Activated naive CD4-positive, alpha-beta T cell treated with anti-CD3 and anti-CD28 coated beads, Interleukin-2, amount 50 U/mL, for 72 hours (primary cell): ENCODE measurements at places on chromosomes 11 and 22.

DNA sequence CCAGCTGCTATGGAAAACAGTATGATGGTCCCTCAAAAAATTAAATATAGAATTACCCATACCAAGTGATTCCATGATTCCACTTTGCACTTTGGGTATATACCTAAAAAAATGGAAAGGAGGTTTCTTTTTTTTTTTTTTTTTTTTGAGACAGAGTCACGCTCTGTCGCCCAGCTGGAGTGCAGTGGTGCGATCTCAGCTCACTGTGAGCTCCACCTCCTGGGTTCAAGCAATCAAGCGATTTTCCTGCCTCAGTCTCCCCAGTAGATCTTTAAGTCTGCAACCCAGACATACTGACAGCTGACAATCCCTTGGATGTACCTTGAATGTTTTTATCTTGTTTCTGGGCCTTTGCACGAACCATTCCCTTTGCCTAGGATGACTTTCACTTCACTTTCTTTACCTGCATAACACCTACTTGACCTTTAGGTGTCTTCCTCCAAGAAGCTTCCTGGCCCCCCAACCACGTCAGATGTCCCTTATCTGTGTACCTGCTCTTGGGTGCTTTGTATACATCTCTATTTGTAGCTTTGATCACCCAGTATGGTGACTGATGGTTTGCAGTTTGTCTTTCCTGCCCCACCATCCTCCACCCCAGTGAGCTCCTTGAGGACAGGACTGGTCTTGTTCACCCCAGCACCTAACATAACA, 11.6 kb downstream of the UCP3 start:
- no peak for DNase-seq

DNA sequence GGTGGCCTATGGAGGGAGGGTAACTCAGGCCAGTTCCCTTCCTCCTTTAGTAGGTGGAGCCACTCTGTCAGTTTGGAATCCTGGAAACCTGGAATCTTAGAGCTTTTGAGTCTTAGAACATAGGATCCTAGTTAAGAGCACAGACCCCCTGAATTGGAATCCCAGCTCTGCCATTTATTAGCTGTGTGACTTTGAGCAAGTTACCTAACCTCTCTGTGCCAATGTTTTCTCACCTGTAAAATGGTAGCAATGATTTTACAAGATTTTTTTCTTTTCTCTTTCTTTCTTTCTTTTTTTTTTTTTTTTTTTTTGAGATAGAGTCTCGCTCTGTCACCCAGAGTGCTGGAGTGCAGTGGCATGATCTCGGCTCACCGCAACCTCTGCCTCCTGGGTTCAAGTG, 17.1 kb upstream of the CACNA1I start:
- DNase-seq: no peak

DNA sequence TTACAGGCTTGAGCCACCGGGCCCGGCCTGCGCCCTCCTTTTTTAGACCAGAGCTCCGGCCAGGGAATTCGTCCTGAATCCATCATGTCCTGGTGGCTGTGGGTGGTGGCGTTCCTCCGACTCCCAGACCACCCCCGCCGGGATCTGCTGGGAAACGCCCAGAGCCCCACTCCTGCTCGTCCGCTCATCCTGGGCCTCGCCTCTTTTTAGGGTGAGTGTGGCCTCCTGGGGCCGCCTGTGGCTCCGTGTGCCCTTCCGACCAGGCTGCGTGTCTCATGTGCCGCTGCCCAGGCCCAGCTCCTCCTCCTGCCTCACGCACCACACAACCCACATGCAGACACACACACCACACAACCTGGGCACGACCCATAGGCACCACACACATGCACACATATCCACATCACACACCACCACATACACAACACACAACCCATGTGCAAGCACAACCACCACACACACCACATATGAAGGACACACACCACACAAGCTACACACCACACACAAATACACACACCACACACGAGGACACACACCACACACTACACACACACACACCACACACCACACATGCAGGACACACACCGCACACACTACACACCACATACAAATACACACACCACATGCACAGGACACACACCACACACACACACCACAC, 946.2 kb downstream of the BRD1 start:
- no peak for DNase-seq

GRCh38 chr11:14111496-14111895, 149.0 kb downstream of the SPON1 start:
- DNase-seq: no peak

DNA sequence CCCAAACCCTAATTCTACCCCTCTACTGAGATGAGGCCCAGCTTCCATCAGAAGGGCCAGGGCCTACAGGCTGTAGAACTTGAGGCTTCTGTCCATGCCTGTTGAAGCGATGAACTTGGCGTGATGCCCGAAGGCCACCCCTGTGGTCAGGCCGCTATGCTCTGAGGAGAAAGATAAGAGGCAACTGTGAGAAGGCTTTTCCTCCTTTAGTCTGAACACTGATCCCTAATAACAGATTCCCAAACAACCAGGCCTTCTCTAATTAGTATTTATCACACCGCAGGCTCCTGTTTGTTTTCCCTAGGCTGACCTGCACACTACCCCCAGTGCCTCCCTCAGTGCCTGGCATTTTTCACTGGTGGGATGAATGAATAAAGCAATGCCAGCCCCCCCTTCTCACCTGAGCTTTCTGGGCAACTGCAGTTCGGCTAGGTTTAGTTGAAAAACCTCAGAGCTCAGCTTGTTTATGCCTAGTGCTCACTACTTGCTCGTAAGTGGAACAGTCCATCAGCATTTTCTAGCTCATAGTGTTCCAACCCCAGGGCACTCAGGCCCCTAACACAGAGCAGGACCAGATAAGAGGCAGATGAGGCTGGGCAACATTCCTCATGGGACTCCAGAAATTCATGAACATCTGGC, 15.2 kb downstream of the PRPF19 start:
- no peak for DNase-seq

- no peak for DNase-seq
Observed at GRCh38 chr11:61950035-61950547, at the start of gene BEST1. TSS of gene BEST1 (plus strand) at chr11:61950351. CDS start at chr11:61951807, 1,456 bp downstream.

- no peak for DNase-seq
Observed at GRCh38 chr11:43664295-43664694, 16.2 kb upstream of the HSD17B12 start.

- no peak for DNase-seq
Observed at GRCh38 chr11:18236664-18237356, at the start of gene SAA4. TSS of gene SAA4 (minus strand) at chr11:18236802. CDS start at chr11:18235926, 876 bp downstream.

- DNase-seq: no peak
Observed at GRCh38 chr22:49240016-49240380, 587.7 kb downstream of the BRD1 start.

GRCh38 chr11:38723361-38723760, 2125.3 kb upstream of the RAG2 start:
- no peak for DNase-seq

- no peak for DNase-seq
Observed at GRCh38 chr11:14854057-14854456, 38.0 kb downstream of the CYP2R1 start.

GRCh38 chr11:34830648-34831047, 85.5 kb downstream of the APIP start:
- DNase-seq: no peak

DNA sequence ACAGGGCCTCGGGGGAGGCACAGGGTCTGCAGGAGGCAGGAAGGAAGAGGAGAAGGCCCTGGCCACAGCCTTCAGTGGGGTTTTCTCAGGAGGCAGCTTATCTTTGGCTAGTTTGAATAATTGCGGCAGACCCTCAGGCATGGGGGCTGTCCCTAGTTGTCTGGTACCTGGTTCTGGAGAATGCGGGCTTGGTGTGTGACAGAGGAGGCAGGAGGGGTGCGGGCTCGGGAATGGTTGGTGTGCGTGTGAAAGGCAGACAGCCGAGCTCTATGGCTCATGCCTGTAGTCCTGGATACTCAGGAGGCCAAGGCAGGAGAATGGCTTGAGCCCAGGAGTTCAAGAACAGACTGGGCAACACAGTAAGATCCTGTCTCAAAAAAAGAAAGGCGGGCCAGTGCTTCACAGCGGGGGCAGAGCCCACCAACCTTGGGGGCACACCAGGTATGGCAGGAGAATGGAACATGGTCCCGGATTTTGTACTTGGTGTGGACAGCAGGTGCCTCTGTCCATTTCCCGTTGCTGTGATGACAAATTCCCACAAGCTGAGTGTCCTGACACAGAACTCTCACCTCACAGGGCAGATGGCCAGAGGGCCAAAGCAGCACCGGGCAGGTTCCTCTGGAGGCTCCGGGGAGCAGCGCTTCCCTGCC, 640.6 kb downstream of the TBC1D22A start:
- no peak for DNase-seq

DNA sequence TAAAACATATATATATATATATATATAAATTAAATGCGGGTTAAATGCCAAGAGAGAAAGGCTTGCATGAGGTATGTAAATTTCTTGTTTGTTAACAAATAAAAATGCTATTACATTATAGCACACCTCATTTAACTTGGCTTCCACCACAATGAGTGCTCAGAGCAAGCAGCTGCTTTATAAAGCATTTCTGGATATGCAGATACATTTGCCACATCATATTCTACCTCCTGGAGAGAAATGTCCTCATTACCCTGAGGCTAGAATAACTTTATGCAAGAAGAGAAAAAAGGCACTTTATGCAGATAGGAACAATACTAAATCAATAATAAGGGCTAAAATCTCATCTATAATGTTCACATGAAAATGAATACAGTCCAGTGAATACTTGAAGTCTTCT, 181.7 kb upstream of the CCDC90B start:
- no peak for DNase-seq

DNA sequence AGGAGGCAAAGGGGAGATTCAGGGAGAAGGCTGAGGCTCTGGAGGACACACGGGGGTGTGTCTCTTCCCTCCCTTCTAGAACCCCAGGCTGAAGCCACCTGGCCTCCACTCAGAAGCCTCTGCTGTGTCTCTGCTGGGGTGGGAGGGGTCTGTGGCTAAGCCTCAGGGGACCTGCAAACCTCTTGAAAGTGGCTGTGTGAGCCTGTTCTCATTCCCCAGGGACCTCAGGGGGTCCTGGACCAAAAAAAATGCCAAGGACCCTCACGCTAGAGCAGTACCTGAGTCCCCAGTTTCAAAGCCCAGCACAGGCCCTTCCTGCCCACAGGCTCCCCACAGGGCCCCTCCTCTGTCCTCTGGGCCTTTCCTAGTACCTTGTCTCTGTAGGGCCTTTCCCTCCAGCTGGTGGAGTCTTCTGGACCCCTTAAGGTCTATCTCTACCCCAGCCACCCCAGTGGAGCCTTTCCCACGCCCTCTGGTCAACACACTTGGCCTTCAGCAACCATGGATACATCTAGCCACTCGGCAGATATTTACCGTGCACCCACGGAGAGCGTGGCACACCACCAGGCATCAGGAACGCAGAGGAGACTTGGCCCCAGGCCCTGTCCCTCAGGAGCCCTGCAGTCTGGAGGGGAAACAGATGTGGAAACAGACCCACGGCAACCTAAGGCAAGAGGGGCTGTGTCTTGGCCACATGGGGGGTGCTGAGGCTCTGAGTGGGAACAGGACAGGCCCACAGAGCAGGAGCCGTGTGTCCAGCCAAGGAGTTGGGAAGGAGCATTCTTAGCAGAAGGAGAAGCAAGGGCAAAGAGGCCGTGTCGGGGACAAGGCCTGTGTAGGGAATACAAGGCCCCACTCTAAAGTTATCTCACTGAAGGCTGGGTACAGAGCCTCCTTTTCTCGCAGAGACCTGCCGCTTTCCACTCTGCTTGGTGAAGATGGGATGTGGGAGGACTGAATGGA, 18.5 kb downstream of the PLA2G6 start:
- DNase-seq: no peak

DNA sequence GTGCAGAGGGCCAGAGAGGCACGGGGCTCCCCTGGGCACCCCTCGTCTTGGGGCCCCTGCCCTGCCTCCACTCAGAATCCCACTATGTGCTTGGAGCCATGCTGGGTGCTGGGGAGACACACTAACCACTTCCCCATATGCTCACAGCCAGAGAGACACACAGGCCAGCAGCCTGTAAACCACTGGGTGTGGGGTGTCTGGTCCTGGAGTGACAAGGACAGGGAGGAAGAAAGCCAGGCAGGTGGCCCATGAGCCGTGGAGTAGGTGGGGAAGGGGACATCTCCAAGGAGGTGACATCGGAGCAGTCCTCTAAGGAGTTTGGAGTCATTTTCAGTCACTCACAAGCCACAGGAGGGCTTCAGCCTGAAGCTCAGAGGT, 58.9 kb downstream of the CDKN1C start:
- no peak for DNase-seq

- no peak for DNase-seq
Observed at GRCh38 chr11:9222654-9223053, 42.5 kb downstream of the DENND5A start.

- no peak for DNase-seq
Observed at GRCh38 chr11:57373146-57373545, 7.8 kb downstream of the PRG3 start.

DNA sequence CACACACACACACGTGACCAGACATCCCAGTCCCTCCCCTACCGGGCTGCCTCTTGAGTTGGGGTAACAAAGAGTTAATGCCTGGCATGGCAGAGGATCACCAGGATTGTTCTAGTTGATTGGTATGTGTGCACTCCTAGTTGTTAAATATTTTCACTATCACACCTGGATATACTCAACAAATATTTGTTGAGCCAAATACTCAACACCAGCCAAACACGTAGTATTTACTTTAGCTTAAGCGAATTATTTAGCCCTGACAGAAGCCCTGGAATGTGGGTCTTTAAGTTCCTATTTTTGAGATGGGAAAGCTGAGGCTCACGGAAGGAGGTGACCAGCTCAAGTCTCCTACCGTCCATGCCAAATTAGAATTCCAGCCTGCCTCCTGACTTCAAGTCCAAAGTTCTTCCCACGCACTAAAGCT, 10.5 kb downstream of the CD3E start:
- no peak for DNase-seq

DNA sequence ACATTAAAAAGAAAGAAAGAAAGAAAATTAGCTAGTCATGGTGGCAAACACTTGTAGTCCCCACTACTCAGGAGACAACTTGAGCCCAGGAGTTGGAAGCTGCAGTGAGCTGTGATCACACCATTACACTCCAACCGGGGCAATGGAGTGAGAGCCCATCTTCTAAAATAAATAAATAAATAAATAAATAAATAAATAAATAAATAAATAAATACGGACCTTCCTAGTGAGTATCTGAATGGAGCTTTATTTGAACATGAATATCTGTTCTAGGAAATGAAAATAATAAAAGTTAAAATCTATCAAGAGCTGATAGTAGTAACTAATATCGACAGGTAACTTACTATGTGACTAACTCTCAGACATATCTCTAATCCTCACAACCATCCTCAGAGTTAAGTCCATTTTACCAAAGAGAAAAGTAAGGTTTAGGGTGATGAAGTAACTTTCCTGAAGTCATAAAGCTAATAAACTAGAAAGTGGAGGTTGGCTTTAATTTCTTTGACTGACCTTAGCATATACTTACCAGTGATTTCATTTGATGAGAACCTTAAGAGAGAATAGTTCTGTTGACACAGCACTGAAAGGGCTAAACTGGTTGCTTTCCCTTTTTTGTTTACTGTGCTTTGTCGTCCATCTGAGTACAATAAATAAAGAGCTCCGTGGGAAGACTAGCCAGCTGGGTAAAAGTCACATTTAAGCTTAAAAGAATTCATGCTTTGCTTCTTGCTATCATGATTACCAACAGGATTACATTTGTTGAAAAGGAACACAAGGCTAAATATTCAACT, 22.4 kb downstream of the ENTHD1 start:
- DNase-seq: no peak

- no peak for DNase-seq
Observed at GRCh38 chr11:57301711-57302423, 22.9 kb downstream of the TNKS1BP1 start.

- no peak for DNase-seq
Observed at GRCh38 chr11:38498721-38499120, 1900.7 kb upstream of the RAG2 start.
